ENCODE measurements at places on chromosomes 5 and 9.
A peak's percentile ranks its signal among the peaks of the same experiment; 100 is the strongest.

DNA sequence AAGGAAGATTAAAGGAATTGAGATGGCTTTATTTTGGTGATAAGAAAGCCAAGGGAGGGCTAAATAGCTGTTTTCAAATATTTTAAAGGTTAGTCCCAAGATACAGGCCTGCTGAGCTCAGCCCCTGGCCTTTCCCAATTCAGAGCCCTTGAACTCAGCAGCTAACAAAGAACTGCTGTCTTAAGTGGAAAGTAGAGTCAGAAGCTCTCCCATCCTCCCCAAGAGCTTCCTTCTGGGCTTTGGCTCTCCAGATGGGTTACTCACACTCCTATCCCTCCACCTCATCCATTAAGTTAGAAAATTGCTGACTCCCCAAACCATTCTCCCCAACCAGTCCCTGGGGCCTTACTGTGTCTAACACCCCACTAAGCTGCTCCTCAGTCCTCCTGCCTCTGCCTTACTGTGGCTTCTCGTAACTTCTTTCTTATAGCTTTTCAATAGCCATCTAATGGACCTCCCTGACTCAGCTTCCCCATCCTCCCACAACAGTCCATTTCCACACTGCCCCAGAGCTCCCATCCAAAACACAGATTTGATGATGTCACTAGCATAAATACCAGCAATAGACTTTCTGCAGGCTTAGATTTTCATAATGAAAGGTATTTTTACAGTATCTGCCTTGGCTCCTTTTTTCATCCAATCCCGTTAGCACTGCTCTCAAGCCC is 239.1 kb downstream of the ENC1 start:
- no peak for DNase-seq

GRCh38 chr9:114225561-114226212 is 70.3 kb downstream of the COL27A1 start:
- DNase-seq, result no peak

GRCh38 chr5:1510151-1510561 is 13.6 kb downstream of the LPCAT1 start:
- DNase-seq, result no peak

- no peak for DNase-seq
Observed at GRCh38 chr9:125703662-125704061, 3.3 kb downstream of the MAPKAP1 start.

- DNase-seq, result no peak
Observed at GRCh38 chr9:137694236-137694959, 75.6 kb downstream of the EHMT1 start.

DNA sequence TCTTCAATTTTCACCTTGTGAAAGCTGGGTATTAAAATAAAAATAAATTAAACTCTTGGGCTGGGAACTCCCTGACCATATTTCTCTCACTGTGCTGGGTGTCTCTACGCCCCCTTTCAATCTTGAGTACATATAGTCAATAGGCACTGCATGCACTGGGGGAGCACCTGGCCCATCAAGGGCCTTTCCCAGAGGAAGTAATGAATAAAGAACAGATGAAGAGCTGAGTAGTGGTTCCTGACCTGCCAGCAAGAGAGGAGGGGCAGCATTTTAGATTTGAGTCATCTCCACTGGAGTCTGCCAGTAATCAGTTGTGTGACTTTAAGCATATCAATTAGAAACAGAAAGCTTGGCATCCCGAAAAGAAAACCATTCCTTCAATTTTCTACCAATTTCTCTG is 6.2 kb downstream of the MAPKAP1 start:
- DNase-seq, result no peak

DNA sequence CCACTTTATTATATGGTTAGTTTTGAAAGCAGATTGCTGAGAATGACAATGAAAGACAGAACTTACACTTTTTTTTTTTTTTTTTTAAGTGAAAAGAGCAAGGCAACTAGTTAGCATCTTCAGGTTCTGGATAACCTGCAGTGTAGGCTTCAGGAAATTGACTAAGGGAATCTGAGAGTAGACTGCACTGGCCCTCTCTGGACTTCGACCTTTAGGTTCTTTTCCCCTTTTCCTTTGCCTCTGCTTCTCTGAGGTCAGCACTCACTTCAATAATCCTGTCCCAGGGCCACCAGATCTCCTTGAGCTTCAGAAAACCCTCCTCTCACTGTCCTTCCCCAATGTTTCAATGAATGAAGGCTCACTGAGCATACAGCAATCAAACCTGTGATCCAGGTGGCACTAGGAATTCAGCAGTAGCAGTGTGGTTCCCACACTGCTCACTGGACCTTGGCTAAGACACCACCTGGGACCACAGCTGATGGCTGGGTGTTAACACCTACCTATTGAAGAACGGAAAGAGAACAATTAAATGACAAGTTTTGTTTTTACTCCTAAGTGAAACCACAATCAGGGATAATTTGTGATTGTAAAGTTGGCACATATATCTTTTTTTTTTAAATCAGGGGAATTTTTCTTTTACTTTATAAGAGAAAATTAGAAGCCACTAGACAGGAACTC is 85.8 kb upstream of the IL6ST start:
- DNase-seq, result no peak

- DNase-seq, result no peak
Observed at GRCh38 chr5:102922799-102923477, 167.8 kb downstream of the PAM start.

DNA sequence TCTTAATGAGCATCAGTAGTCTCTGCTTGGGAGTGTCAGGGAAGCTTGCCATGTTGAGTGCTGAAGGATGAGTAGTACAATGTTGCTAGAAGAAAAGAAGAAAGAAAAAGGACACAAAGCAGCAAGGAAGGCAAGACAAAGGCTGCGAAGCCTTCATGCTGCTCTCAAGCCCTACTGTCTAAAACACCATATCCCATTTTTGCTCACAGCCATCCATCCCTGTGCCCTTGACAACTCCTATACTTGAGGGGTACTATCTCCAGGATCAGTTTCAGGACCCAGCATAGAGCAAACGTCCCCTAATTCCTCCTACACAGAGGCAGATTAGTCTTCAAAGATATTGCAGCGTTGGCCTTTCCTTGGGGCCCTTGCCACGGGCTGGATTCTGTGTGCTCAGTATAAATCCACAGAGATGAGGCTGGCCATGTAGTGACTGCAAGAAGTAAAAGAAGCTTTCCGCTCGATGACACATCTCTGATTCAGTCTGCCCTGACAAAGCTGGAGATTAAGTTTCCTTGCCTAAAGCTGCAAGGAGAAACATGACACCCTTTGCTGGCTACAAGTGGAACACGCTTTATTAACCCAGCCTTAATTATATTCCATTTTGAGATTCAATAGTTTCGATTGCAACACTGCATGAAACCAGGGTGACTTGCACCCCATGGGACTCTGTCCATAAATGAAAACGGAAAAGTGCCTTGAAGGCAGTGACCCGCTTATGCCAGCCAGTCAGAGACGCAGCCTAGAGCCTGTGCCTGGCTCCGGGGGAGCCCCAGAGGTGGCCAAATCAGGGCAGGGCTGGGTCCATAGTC is 304.6 kb downstream of the ACTL7B start:
- no peak for DNase-seq

DNA sequence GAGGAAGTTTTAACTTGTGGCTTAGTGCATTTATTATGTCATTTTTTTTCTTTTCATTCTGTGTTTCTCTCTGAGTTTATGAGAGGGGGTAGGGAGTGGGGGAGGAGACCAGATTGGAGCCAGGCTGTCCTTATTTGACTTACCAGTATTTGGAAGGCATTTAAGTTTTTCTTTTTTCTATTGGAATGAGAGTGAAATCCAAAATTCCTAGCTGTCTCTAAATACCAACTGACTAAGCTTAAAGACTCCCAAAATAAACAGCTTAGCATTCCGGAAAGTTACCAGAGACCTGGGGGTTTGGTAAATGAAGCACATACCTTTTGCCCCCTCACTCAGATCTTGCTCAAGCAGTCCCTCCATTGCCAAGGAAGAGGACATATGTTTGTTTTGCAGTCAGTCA is 581.9 kb upstream of the BRINP1 start:
- no peak for DNase-seq

- DNase-seq, result peak; percentile 42
Observed at GRCh38 chr5:1344975-1345838, at the start of gene CLPTM1L. Gene CLPTM1L, minus strand, starts transcription at chr5:1345099. Its CDS starts 258 bp downstream, at chr5:1344841.

DNA sequence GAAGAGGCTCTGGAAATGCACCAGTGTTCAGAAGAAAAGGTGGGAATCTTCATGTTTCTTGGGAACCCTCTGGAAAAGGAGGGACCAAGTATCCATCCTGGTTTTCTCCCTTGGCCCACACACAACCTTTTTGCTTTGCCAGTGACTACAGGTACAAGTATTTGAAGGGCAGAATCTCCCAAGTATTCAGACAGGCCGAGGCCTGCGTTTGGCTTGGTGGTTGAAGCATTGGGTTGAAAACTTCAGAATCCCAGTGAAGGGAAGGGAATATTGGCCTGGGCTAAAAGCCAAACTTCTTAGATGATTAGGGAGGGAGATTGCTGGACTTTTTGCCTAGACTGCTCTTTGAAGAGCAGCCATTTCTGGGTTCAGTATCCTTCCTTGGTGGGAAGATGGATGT is 71.9 kb downstream of the UBAP1 start:
- no peak for DNase-seq

DNA sequence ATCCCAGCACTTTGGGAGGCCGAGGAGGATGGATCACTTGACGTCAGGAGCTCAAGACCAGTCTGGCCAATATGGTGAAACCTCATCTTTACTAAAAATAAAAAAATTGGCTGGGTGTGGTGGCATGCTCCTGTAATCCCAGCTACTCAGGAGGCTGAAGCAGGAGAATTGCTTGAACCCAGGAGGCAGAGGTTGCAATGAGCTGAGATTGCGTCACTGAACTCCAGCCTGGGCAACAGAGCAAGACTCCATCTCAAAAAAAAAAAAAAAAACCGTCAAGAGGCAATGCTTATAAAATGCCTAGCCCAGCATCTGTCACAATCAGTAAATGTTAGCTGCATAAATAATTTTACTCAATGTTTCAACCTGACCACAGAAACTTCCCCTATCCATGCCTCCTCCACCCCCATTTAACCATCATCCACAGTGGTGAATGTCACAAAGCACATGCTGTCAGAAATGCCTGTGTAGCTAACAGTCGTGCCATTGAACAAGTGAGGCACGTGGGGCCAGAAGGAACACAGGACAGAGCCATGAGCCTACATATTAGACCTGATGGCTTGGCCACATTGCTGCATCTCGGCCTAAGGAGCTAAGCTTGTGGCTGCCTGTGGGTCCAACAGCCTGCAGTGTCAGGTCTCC is 16.8 kb upstream of the TCOF1 start:
- no peak for DNase-seq

- no peak for DNase-seq
Observed at GRCh38 chr5:73130811-73131210, 10.4 kb downstream of the TMEM171 start.

DNA sequence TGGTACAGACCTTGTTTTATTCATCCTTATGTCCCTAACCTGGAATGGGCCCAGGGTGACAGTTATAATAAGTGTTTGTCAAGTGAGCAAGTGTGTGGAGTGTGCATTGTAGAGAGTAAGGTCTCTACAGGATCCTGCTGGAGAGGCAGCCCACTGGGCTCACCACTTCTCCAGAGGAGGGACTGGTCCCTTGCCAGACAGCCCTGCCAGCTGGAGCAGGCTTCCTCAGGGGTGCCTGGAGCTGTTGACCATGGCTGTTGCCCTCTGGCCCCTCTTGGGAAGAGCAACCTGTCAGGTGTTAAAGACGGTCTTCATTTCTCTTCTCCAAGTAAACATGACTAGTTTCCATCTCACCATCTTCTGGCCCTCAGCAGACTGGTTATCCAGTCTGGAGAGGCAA is 20.0 kb downstream of the IRF1 start:
- no peak for DNase-seq

DNA sequence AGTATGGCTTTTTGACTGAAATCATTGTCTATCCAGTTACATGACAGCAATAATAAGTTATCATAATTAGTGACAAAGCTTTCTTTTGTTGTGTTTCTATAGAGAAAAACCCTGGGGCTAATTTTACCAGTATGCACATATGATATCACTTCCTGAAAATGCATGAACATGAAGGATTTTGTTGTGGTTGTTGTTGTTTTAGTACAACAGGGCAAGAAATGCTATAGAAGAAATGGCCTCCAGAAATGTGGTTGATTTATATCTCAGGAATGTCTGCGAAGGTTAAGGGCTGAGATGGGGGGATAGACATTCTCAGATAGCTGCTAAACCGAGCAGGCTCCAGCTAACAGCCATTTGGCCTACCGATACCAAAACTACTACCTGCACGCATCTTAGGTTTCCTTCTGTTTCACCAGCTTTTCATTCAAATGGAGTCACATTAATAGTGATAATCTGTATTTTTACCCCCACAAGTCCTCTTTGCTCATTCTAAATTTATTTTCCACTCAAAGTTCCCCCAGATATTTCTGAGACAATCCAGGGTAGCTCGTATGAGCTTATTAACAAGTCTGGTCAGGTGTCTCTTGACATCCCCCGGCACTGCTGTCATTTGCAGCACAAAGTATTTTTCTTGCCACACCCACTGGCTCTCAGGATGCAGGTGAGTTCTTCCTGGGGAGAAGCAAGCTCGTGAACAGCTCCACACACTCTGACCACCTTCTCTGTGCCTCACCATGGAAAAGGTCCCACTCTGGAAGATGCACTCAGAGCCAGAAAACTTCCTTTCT is 232.4 kb upstream of the GAS1 start:
- no peak for DNase-seq

DNA sequence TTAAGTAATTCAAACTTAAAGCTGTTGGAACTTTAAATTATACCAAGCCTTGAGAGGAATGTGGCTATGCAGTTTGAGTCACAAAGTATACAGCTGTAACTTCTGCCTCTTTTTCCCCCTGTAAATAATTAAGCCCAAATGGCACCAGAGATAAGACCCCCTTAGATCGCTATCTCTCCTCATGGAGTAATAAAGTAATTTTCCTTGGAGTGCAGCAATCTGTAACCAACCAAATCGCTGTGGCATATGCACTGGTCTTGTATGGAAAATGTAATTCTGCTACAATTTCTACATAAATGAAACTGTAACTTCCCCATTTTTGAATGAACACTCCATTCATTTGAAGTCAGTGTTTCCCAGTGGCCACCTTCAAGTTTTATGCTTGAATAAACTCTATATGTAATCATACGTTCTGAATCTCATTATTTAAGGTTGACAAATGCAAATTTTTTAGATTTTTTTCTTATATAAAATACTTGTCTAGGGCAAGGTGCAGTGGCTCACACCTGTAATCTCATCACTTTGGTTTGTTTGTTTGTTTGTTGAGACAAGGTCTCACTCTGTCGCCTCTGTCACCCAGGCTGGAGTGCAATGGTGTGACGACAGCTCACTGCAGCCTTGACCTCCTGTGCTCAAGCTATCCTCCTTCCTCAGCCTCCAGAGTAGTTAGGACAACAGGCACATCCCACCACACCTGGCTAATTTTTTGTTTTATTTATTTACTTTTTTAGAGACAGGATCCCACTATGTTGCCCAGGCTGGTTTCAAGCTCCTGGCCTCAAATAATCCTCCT is 12.3 kb downstream of the SUSD1 start:
- no peak for DNase-seq
